Inflammatory macrophage treated with lipopolysaccharide for 1 hour (primary cell): ENCODE measurements at places on chromosomes 2 and 18.

GRCh38 chr2:47580855-47581600, 178.1 kb downstream of the MSH2 start:
- DNase-seq: no peak

DNA sequence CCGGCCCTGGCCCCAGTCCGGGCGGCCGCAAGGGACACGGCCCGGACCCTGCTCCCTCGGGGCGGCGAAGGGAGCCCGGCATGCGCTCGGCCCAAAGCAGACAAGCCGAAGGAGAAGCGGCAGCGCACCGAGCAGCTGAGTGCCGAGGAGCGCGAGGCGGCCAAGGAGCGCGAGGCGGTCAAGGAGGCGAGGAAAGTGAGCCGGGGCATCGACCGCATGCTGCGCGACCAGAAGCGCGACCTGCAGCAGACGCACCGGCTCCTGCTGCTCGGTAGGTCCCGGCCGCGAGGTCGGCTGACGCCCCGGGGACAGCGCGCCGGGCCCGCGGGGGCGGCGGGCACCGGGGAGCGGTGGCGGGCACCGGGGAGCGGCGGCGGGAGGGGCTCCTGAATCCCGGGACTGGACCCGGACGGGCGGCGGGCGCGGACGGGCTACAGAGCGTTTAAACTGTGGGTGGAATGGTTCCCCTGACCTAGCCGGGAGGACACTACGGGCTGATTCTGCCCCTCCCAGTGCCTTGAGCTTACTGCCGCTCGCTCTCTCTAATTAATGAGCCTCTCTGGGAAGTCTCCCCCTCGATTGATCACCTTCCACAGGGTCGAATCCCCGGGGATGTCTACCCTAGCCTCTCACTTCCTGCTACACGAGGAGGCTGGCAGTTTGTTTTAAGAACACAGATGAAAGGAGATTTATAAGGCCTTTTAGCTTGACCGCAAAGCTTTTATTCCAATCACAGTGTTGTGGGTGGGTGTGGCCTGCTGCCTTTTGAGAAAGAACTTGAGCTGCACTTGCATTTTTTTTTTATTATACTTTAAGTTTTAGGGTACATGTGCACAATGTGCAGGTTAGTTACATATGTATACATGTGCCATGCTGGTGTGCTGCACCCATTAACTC, 853 bp downstream of the GNAL start:
- peak; percentile 2 for DNase-seq

- peak; percentile 80 for DNase-seq
These were observed 53.9 kb downstream of the PRKRA start for GRCh38 chr2:178397002-178397605.

DNA sequence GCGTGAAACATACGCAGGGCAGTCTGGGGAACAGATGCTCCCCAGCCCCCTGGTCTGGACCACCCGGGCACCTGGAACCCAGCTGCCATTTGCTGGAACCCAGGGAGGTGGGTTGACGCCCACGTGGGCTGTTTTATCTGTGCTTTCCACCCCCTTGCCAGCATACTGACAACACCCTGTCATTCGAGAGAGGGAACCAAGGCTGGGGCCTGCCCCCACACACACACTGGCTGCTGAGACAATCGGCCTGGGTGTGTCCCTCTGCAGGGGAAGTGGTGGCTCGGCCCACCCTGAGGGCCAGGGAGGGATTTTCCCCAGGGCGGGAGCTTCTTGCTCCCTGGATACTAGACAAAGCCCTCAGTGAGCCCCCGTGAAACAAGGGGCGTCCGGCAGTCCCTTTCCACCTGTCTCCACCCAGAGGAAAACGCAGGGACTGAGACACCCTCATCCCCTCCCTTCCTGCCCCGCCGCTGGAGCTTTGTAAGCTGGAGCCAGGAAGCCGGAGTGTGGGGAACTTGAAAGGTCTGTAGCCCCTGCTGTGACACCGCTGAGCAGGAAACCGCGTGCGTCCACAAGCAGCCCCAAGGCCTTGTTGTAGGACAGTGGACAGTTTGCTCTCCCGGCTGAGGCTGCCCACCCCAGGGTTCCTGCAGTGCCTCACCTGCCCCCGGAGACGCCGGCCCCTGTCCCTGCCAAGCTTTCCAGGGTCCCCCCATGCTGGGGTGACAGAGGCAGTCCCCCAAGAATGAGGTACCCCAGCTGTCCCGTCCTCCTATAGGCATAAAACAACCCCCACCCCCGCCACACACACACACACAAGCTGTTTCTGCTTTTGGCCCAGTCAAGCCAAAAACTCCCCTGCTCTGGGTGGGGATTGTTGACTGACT, 14.1 kb upstream of the KLF11 start:
- DNase-seq: peak; percentile 94

DNA sequence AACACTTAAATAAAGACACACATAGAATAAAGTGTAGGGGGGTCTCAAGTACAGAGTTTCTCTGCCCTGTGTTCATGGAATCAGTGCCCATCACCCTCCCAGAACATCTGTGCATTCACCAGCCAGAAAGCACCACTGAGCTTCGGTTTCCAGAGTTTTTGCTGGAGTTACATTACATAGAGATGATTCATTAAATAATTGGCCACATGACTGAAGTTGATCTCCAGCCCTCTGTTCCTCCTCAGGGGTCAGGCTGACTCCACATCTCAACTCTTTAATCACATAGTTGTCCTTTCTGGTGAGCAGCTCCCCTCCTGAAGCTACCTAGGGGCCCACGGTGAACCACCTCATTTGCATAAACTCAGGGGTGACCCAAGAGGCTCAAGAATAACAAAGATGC, 129.8 kb downstream of the METTL4 start:
- no peak for DNase-seq

- DNase-seq: no peak
These were observed 13.9 kb downstream of the RAB31 start for GRCh38 chr18:9721893-9722550.

DNA sequence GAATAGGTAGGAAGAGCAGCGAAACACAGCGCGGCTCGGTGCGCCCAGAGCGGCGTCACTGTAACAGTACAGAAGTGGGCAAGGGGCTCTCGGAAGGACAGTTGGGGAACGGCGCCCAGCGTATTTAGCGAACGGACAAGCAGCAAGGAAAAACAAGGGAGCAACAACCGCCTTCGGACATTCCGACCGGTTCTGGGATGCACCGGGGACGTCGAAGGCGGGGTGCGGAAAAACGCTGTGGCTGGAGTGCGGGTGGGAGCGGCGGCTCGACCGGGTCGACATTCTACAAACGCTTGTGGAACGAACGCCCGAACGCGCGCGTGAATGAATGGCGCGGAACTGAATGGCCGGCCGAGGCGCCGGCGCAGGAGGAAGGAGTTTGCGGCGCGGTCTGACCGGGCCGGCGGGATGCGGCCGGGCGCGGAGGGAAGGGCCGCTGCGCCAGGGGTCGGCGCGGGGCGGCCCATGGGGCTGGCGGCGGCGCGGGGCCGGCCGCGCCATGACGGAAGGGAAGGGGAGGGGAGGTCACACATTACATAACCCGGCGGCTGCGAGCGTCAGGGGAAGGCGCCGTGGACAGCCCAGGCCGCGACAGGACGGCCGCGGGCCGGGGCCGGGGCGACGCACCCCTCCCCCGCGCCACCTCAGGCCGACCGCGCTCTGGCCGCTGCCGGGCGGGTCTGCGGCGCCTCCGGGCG, 605 bp downstream of the REV1 start:
- peak; percentile 66 for DNase-seq

- DNase-seq: no peak
These were observed 142.2 kb upstream of the DLGAP1 start for GRCh38 chr18:4597301-4597700.

DNA sequence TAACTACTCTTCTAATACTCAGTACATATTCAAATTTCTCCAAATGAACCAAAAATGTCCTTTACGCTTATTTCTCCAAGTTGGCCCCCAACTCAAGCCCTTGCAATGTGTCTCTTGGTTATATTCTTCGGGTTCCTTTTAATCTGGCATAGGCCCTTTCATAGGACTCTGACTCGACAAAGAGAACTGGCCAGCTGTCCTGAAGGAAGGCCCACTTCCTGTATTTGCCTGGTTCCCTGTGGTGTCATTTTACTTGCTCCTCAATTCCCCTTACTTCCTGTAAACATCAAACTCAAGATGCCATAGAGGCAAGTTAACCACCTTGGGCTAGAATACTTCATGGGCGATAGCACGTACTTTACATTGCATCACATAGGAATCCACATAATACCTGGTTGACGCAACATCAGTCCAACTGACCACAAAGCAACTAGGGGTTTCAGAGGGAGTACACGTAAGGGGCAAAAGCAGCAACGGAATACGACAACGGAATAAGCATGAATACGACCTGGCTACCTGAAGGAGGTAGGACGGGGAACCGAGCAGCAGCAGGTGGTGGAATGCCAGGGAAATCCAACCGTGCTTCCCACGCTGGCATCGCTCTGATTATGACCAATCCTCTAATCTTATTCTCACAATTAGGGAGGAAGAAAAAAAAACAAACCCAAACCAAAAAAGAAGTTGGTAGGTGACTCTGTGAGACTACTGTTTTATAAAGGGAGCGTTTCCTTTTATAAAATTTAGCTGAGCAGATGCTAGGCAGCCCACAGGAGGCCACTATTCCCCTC, 823 bp upstream of the GORASP2 start:
- DNase-seq: peak; percentile 25

DNA sequence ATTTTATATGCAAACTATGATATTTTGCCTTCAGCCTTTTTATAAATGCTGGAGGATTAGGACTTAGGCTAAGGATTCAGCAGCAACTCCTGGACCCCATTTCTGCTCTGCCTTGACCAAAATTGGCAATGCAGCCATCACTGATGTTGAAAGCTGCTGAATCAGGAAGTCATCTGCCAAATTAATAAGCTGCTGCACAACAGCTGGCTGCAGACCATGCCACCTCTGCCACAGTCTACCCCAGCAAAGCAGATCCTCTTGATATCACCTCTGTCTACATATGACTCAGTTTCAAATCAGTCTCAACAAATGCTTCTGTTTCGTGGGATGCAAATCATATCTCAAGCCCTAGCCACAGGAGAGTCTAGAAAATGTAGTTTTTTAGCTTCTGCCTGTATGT, 7.1 kb upstream of the SOS1 start:
- DNase-seq: peak; percentile 38

DNA sequence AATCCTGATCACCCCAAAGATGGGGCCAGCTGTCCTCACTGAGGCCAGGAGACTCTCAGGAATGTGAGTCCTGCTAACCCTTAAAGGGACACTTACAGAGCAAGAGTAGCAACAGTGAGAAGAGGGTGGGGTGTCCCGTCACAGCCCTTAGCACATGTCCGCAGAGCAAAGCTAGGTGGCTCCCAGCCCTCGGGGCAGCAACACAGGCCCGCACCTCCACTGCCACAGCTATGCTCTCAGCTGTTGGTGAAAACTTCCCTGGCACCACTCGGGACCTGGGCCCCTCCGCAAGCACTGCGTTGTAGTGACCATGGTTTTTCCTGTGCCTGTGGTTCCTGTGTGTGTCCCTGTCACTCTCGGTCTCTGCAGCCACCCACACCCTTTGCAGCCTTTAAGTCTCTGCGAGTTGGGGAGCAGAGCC, 76.4 kb upstream of the UXS1 start:
- no peak for DNase-seq
